ENCODE measurements at places on chromosomes 13 and 19.
A peak's percentile ranks its signal among the peaks of the same experiment; 100 is the strongest.

DNA sequence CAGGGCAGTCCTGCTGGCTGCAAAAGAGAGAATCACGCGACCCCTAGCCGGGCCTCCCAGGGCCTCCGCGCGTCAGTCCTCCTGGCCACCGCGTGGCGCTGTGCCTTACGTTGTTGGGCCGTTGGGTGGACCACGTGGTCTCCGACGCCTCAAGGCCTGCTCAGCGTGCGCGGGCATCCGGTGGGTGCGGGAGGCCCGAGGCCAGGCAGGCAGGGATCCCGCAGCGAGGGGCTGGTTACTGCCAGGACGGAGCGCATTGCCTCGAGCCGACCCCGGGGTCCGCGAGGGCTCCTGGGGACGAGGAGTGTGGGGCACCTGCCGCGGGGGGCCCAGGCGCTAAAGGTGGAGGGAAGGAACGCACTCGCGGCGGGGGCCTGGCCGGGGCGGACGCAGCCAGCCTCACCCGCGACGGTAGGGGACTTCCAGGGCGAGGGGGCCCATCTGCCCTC is at the start of gene TDRD12:
Gene TDRD12, plus strand, starts transcription at position 157 of the 449 bp plus-strand sequence. CDS start 306 bp downstream, outside the sequence.
- peak; percentile 6 for DNase-seq

DNA sequence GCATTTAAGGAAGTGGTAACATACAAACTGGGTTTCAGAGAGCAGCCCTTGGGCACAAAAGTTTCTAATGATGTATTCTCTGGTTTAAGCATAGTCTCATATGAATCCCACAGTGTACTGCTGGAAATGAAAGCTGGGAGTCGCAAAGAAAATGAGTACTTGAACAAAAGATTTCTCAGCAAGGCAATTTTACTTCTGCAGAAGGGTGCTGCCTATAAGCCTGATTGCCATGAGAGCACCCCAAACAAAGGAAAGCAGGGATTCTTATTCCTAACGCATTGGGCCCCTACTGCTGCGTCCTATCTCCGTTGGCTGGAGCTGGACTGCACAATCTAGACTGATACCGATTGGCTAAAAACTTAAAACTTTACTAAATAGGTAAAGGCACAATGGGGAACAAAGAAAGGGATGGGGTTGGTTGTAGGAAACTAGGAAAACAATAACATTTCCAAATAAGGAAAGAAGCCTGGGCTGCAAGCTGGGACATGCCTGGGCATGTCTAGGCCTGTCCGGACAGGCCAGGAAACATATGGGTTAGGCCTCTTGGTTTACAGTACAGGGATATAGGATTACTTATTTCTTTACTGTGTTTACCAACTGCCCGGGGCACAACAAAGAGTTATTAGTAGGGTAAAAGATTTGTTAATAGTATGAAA is 27.4 kb upstream of the VN1R4 start:
- no peak for DNase-seq

DNA sequence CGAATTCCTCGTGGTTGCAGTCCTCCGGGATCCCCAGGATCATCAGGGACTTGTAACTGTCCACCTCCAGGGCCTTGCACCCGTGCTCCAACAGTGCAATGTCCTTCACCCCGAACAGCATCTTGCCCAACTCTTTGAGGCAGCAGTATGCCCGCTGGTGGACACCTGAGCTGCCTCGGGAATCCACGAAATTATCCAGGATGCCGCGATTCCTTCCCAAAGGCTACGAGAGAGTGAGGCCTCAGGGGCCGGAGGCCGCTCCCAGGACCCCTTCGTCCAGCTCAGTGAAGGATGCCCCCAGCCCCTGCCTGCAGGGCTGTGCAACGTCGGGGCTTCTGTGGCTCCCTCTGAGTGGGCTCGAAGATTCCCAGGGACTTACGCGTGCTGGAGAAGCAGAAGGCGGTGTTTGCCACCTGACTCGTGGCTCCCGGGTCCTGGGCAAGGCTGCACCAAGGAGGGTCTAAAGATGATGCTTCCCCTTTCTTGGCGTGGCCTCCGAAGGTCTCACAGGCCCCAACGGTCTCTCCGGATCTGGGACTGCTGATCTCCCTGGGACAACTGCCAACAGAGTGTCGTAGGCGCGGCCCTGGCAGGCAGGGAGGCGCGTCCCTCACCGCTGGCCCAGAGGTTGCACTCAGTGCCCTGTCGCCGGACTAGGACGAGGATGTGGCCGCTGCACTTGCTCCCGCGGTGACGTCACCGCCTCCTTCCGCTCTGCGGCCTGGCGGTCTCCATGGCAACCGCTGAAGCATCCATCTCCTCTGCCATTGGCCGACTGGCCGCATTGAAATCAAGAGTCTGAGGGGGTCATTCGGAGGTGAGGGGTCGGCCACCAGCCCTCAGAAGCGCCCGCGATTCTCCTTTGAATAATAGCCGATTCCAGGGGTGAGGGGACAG is at the start of gene PNMA8C:
Gene PNMA8C, minus strand, starts transcription at position 698 of the 897 bp plus-strand sequence. Its CDS starts 577 bp downstream, at position 121.
- peak; percentile 22 for DNase-seq

DNA sequence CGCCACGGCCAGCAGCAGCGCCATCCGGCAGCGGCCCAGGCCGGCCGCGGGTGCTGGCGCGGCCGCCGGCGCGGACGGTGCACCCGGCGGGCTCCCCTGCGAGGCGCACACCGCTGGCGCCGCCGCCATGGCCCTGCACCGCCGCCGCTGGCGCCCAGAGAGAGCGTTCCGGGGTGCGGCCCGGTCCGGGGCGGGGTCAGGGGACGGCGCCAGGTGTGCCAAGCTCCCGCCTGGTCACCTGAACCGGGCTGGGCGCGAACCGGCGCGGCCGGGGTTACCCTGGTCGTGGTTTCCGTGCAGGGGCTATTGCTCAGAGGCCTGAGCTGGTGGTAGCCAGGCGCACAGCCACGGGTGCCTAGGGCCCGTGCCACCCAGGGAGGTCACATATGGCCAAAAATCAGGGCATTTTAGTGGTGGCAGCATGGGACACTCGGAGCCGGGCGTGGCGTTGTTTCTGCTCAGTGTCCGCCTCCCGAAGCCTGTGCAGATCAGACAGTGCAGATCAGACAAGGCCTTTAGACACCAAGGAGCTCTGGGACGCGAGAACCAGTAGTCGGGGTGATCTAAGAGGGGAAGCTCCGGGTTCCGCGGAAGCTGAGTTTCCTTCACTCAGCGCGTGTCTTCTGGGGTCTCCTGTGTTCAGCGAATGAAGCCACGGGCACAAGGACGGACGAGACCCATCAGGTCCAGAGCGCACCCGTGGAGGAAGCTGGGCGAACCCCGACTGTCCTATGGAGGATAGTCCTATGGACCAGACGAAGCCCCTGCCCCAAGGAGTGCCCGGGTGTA is at the start of gene TMEM238:
Gene TMEM238, minus strand, starts transcription at position 162 of the 789 bp plus-strand sequence. Its CDS starts 33 bp downstream, at position 129.
- DNase-seq = peak; percentile 54

DNA sequence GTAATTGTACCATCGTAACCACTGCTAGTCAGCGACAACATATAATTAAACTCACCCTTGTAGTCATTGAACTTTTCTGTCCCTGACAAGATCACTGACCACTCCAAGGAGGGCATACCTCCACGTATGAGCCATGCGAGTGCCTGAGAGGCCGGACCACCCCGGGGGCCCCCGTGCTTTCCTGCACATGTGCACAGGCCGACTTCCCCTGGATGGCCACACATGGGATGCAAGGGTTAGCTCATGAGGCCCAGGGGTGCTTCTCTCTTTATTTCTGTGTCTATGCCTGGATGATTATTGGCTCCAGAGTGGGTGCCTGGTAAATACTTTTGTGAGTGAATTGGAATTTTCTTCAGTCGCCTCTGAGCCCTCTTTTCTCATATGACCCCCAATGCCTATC is 82.8 kb upstream of the ZNF536 start:
- DNase-seq = no peak

- no peak for DNase-seq
These were observed 49.8 kb downstream of the ATP8A2 start for GRCh38 chr13:25421612-25422011.

DNA sequence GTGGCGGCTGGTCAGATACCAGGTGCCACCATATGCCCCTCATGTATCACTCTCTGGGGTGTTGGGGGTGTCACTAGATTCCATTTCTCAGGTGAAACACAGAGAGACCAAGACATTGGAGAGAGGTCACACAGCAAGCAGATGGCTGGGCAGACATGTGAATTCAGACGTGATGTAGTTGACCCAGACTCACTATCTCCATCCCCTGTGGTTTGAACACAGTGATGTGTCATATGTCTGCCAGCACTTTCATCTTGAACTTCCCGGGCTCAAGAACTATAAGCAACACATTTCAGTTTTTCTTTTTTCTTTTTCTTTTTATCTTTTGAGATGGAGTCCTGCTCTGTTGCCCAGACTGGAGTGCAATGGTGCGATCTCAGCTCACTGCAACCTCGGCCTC is 16.1 kb upstream of the UPF1 start:
- no peak for DNase-seq

GRCh38 chr13:46211483-46212351 is at the start of gene LRRC63:
Gene LRRC63, plus strand, starts transcription at chr13:46211928. Its CDS starts 1,107 bp downstream, at chr13:46213035.
- peak; percentile 72 for DNase-seq

- DNase-seq = peak; percentile 51
These were observed at the start of gene NEK3 for GRCh38 chr13:52159159-52159982. Gene NEK3, minus strand, starts transcription at chr13:52159597. Its CDS starts 3,406 bp downstream, at chr13:52156191.

- DNase-seq = no peak
These were observed 10.1 kb upstream of the GTF2F1 start for GRCh38 chr19:6402837-6403608.

DNA sequence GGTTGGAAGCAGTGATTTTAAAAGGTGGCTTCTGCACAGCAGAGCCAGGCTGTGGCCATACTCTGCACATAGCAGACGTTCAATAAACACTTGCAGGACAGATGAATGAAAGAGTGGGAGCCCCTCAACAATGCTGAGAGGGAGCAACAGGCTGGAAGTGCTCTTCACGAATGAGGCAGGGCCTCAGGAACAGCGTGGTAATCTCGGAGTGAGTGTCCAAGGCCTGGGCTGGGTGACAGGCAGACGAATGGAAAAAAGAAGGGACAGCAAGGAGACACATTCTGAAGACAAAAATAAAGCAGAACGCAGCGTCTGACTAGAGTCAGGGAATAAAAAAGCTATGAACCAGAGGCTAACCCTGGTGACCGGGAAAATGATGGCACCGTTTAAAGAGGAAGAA is 11.1 kb downstream of the GJA3 start:
- DNase-seq = no peak

- DNase-seq = no peak
These were observed 563.0 kb upstream of the SPRY2 start for GRCh38 chr13:80903911-80904310.

DNA sequence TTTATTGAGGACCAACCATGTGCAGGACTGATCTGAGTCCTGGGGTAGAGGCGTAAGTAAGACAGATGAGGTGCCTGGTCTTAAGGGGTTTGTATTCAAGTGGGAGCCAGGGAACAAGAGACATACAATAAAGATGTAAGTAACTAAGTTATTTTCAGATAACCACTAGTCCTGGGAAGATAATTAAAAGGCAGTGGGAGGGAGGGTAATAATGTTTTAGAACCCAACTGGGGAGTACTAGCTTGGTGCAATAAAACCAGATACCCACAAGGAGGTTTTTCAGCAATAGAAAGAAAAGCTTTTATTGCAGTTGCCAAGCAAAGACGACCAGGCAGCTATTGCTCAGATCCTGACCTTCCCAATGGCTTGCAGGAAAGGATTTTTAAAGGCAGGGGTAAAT is 893.7 kb downstream of the UQCRFS1 start:
- no peak for DNase-seq

DNA sequence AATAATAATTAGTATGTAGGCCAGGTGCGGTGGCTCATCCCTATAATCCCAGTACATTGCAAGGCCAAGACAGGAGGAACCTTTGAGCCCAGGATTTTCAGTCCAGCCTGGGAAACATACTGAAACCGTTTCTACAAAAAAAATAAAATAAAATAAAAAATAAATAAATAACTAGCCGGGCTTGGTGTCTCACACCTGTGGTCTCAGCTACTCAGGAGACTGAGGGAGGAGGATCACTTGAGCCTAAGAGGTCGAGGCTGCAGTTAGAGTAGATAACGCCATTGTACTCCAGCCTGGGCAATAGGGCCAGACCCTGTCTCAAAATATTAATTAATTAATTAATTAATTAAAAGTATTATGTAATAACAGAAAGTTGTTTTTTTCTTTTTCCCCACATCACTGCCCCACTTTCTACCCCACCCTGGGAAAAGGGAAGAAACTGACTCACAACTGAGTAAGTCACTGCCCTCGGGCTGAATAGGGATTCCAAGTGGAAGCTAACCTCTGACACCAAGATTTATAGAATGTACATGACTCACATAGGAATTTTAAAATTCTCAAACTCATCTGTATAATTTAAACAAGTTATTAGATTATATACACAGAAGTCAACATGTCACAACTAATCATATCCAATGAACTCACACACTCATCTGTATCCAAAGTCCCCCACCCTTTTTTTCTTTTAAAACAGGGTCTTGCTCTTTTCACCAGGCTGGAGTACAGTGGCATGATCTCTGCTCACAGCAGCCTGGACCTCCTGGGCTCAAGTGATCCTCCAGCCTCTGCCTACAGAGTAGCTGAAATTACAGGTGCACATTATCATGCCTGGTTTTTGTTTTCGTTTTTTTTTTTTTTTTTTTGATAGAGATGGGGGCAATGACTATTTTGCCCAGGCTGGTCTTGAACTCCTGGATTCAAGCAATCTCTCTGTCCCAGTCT is 12.5 kb downstream of the ZNF611 start:
- DNase-seq = no peak

DNA sequence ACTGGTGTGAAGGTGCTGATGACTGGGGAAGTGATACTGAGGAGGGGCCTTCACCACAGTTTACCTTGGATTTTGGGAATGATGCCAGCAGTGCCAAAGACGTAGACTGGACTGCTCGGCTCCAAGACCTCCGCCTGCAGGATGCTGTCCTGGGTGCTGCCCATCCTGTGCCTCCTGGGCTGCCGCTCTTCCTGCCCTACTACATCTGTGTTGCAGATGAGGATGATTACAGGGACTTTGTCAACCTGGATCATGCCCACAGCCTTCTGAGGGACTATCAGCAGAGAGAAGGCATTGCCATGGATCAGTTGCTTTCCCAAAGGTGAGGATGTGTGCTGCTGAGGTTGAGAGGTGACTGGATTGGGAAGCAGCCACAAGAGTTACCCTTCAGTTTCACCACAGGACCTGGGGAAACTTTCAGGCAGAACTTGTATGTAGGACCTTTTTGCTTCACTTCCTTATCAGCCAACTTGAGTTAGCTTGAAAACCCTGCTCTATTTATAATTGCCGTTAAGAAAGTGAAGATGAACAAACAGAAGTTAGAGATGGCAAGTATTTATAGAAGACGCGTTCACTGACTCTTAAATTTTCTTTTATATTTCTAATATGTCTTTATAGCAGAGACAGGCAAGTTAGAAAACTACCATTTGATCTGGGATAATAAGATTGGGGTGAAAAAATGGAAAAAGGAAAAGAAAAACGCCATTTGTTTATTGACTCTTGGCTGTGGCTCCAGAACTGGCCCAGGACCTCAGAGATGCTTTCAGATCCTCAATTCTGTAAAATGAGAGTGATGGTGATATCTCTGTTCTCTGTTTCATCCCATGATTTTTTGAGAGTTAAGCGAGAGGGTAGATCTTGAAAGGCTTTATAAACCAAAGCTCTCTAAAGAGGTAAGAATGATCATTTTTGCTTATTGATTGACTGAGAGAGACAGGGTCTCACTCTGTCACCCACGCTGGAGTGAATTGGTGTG is 5.3 kb downstream of the PDCD2L start:
- DNase-seq = no peak

- no peak for DNase-seq
These were observed 6.5 kb upstream of the FKRP start for GRCh38 chr19:46739290-46739771.
